Endothelial cell of umbilical vein (primary cell): ENCODE measurements at places on chromosomes 1 and 21. TPM values are rescaled to one million over a fixed set of nuclear protein-coding genes. Genes with fewer than 3 reads are reported as not detected.

SNX27 gene
- 24.5 and 24.9 TPM in 2 replicates for total RNA-seq

CA6 gene
- total RNA-seq: not detected in 2 replicates

DUSP23 gene
- total RNA-seq: 82.5 and 126 TPM in 2 replicates

RORC gene
- not detected in 2 replicates for total RNA-seq

TPTE gene
- not detected in 2 replicates for total RNA-seq

LHX8 gene
- total RNA-seq: not detected in 2 replicates

WLS gene
- total RNA-seq: 163 and 199 TPM in 2 replicates

PLCH2 gene
- total RNA-seq: 0.31 and 0.32 TPM in 2 replicates

ADAMTS1 gene
- total RNA-seq: 12.8 and 16.3 TPM in 2 replicates

FMO5 gene
- total RNA-seq: 0.60 and 1.3 TPM in 2 replicates

SPRR1B gene
- total RNA-seq: not detected in 2 replicates
